ENCODE measurements at places on chromosomes 5 and 9.

DNA sequence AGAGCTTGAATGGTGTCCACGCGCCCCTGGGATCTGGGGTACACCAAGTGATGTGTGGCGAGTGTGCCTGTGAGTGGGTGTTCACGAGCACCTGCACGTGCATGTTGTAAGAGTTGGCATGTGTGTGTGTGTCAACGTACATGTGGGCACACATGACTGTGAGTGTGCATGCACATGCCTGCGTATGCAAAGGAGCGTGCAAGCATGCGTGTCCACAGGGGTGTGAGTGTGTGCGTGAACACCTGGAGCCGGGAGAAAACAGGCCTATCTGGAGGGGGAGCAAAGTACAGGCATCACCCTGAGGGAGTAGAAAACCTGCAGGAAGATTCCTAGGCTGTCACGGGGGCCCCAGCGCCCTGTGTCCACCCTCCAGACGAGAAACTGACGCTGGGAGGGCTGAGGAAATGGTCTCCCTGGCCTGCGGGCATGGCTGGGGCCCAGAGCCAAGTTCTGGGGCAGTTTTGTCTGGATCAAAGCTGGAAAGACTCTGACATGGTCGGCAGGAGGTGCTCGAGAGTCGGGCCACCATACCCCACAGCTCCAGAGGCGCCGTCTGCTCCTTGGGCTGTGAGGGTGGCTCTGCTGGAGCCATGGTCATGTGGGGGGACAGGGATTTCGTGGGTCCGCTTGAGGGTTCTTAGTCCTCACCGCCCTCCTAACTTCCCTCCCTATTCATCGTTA lies 31.8 kb downstream of the PTGES start:
- no peak for DNase-seq

DNA sequence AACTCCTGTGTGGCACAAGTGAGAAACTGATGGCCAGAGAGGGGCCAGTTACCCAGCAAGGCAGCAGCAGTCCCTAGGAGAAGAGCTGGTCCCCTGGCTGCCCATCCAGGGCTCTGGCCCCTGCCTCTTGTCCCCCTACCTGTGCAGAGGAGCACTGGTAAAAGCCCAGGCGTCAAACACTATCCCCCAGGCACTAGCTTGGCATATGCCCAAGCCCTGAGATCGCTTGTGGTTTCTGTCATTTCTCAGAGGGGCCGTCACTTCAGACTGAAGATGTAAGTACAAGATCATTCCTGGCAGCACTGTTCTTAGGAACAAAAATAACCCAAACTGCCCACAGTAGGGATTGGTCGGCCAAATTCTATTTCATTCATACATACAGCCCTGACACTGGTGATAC lies 53.9 kb downstream of the COL15A1 start:
- DNase-seq = no peak

GRCh38 chr9:101359679-101360078 lies 25.1 kb downstream of the BAAT start:
- DNase-seq = no peak

GRCh38 chr5:170986598-170986997 lies 124.8 kb downstream of the RANBP17 start:
- DNase-seq = no peak

GRCh38 chr9:36566813-36567221 lies 5.9 kb upstream of the MELK start:
- no peak for DNase-seq

- no peak for DNase-seq
Measured at GRCh38 chr9:100619194-100619593, 41.3 kb downstream of the CAVIN4 start.

DNA sequence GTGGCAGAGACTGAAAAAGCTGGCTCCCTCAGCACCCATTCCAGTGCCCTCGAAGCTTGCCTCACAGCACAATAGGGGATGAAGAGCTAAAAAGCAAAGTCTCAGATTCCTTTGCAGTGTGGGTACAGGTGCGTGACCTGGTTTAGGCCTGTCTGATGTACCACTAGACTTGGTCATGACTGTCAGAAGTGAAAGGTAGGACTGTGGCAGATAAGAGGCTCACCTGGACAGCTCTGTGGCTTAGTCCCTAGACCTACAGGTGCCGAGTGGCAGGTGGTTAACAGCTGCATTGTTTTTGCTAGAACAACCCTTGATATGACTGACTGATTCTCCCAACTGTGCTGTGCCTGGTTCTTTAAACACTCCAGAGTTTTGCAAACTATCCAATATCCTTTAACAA lies 14.7 kb upstream of the SFXN1 start:
- no peak for DNase-seq

- DNase-seq = no peak
Measured at GRCh38 chr5:113057557-113057984, 81.0 kb downstream of the DCP2 start.

- DNase-seq = no peak
Measured at GRCh38 chr5:59021837-59022514, 439.1 kb downstream of the RAB3C start.
